ENCODE measurements at places on chromosomes 3 and 15.

- peak; percentile 60 for DNase-seq
These were observed 111.0 kb downstream of the RFTN1 start for GRCh38 chr3:16402451-16402850.

DNA sequence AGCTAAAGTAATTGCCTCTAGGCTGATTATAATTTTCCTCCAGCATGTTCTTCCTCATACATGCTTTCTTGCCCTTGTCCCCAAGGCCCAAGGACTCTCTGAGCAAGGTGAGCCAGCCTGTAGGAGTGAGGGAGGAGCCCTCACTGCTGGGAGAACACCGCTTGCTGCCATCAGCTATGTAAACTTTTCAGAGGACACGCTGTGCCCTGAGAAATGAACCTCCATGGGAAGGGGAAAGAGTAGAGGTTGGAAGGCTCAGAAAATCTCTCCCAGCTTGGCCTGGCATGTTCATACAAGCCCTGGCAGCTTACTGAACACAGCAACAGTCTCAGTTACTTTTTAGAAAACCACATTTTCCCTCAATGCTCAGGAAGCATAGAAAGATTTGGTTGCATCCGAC is 103.0 kb upstream of the SLC24A5 start:
- DNase-seq = no peak

GRCh38 chr3:183966361-183966791 is 51.3 kb downstream of the ABCC5 start:
- no peak for DNase-seq

DNA sequence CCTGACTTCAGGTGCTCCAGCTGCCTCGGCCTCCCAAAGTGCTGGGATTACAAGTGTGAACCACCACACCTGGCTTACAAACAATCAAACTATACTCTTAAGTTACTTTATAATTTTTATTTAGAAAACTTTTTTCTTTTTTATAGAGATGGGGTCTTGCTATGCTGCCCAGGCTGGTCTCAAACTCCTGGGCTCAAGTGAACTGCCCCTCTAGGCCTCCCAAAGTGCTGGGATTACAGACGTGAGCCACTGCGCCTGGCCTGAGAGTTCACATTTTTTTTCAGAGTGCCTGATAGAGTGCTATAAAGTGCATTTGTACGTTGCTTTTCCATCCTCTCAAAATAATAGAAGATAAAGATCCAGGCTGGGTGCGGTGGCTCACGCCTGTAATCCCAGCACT is 102.0 kb upstream of the TBL1XR1 start:
- DNase-seq = no peak

GRCh38 chr3:133803469-133803868 is 2.1 kb upstream of the SRPRB start:
- DNase-seq = no peak

- no peak for DNase-seq
These were observed 11.4 kb upstream of the RASGRF1 start for GRCh38 chr15:79101866-79102581.

- no peak for DNase-seq
These were observed 22.1 kb upstream of the TMEM115 start for GRCh38 chr3:50381383-50381782.

DNA sequence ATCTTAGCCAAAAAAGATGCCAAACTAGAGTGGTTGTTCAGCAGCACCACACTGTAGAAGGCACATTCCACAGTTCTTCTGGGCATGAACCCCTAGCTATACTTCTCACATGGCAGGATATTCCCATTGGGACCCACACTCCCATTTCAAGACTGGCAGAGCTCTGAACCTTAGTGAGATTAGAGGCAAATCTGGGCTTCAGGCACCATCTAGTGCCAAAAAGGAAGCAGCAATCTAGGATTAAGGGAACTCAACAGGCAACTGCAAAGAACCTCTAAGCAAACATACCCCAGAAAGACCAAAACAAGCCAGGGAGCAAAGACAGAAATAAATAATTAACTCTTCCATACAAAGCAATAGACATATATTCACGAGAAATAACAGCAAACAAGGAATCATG is 66.2 kb downstream of the TAFA4 start:
- DNase-seq = no peak

- DNase-seq = peak; percentile 61
These were observed 61.6 kb downstream of the RGMA start for GRCh38 chr15:93027413-93027812.

DNA sequence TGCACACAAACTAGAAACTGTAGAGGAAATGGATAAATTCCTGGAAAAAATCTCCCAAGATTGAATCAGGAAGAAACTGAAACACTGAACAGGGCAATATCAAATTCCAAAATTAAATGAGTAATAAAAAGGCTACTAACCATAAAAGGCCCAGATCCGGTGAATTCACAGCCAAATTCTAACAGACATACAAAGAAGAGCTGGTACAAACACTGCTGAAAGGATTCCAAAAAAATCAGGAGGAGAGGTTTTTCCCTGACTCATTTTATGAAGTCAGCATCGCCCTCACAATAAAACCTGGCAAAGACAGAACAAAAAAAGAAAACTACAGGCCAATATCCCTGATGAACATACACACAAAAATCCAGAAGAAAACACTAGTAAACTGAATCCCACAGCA is 462.4 kb upstream of the THBS1 start:
- DNase-seq = peak; percentile 98

- no peak for DNase-seq
These were observed 7.5 kb downstream of the HEG1 start for GRCh38 chr3:125048282-125048681.

DNA sequence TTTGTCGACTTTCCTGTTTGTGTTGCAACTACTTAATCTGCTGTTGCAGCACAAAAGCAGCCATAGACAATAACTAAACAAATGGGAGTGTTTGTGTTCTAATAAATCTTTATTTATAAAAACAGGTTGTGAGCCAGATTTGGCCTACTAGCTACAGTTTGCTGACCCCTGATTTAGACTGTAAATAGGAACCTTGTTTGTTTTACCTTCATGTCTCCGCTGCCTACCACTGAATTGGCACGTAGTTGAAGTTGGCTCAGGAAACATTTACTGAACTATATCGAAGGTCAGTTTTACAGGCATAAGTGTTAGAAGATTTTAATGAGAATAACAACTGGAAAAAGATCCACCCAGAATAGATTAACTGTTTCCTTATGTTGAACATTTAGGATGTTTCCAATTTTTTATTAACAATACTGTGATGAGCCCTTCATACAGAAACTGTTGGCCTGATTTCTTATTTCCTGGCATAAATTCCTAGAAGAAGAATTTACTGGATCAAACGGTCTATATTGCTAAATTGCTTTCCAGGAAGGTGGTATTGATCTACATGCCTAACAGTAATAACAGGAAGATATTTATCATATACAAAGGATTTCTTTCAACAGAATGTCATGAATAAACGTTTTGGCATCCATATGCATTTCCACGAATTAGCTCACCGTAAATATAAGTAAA is 156.2 kb upstream of the NR2E3 start:
- no peak for DNase-seq

- DNase-seq = peak; percentile 48
These were observed 245.4 kb upstream of the CBLB start for GRCh38 chr3:106114220-106114619.

GRCh38 chr3:14489641-14490040 is 50.5 kb downstream of the GRIP2 start:
- no peak for DNase-seq

GRCh38 chr3:185176750-185177359 is 24.0 kb upstream of the C3orf70 start:
- DNase-seq = peak; percentile 35

DNA sequence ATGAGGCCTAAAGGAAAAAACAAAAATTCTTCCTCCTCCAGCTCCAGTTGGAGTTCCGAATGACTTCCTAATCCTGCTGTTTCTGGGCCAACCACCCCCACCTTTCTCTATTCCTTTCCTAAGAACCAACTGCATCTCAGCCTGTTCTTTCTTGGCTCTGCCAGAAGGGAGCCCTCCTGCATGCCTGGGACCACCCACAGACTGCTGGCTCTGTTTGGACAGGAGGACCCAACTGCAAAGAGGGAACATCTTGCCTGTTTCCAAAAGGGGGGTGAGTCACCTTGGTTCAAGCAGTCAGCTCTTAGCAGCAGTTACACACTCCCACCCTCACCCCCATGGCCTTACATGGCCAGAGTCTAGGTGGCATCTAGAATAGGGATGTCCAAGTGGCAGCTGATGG is 116.0 kb upstream of the PRICKLE2 start:
- DNase-seq = no peak

GRCh38 chr3:134094491-134094890 is 64.8 kb upstream of the SLCO2A1 start:
- DNase-seq = peak; percentile 45

DNA sequence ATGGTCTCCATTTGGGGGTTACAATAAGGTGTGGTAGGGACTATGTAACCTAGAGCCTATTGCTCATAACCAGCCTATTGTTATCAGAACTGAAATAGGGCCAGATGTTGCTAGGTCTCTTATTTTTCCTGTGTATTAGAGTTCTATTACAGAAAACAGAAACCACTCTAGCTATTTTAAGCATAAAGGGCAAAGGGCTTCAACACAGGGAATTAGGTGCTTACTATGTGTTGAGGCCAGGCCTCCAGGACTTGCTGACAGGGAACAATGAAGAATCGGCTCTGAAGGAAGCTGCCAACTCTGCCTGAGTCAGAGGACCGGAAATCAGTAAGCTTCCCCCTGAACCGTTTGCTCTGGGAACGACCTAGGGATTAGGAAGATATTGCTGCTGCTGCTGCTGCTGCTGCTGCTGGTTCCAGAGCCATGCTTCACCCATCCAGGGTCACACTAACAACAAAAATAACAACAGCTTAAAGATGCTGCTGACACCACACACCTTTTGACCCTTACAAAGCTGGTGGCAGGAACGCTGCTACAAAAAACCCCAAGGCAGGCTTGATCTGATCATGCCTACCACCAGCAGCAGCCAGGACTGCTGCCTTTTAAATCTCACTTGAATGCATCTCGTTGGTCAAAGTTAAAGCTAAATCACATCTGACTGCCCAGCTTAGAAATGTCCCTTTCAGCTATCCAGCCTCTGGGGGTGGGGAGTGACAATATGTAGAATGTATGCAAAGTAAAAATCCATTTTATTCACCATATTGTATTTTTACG is 276.9 kb upstream of the IL12A start:
- peak; percentile 91 for DNase-seq

DNA sequence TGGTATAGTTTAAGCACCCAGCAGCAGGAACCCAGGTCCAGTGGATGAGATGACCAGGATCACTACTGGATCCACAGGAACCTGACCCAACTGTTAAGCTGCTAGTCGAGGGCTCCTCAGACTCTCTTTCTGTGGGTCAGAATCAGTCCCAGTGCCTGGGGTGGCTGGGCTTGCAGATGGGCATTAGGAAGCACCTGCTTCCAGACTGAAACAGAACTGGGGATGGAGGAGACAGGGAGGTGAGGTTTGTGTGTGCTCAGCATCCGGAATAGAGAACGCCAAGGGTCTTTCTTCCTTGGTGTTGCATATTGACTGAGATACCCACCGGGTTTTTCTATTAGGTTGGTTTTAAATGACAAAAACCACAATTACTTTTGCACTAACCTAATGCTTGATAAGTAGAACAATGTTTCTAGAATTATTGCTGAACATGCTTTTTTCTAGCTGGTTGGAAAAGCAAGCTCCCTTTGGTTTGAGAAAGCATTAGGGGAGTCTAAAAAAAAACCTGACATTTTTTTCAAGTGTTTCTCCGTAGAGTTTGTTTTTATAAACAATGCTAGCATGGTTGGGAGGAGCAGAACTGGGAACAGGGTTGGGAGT is 779 bp downstream of the ST3GAL6 start:
- DNase-seq = no peak

DNA sequence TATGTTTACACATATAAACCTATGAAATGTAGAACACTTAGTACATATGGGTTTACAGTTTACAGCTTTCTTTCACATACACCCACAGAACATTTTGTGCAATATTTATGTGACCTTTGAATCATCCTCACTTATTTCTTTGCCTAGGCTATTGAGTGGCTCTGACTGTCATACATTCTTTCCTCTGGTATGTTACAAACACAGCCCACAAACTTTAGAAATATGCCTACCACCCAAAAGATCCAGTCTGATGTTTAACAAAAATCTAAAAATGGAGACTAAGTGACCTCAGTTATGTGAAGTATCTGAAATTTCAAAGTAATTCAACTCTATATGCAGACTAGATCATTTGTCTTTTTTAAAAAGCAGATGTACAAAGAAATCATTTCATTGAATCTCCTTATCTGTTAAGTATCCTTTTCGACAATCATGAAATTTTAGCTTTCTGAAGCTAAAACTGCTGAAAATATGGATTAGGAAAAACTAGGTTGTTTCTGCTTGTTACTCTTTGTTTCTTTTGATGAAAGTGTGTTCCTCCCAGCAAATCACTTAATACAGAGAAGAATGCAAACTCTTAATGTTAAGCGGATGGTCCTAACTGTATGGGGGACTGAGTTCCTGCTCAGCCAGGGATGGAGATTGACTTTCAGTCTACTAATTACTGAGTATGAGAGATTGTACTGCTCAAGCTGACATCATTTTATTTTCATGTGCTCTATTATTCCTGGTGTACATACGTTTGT is 27.7 kb downstream of the CCDC54 start:
- DNase-seq = peak; percentile 92

DNA sequence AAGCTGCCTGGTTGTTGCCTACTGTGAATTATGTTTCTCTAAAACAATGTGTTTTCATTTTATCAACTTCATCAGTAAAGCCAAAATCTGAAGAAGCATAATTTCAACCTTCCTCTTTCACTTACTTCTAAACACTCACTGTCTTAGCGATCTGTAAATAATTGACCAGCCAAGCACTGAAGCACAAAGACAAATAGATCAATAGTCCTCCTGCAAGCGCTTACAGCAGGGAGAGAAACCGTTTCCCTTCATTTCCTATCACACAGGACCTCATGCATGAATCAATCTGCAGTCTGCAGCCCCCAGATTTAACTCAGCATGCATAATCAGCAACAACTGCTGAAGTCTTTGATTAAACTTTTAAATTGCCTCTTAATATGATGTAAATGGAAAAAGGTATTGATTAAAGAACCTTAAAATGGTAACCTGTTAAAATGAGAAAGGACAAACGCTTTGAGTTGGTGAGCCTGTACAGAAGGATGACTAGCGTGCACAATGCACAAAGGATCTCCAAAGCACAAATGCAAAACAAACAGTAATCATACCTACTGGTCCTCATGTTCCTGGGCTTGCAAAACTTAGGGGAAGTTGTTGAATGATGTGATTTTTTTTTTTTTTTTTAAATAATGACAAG is 370.2 kb upstream of the ZNF385D start:
- no peak for DNase-seq

GRCh38 chr15:36811903-36812302 is 232.5 kb downstream of the CDIN1 start:
- DNase-seq = no peak

DNA sequence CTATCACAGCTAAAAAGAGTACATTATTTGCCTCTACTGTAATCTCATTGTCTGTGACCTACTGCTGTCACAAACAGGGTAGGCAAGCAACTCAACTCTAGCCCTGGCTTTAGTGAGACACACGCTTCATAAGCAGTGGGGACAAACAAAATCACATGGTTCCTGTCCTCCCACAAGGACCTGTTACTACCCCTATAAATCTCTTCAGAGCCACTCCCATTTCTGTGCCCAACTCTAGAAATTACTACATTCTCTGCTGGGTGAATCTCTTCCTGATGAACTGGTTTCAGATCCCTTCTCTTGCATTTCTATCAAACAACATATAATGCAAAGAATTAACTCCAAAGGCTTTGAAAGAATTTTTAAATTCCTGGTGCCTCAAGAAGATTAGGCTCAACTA is 117.3 kb downstream of the DMXL2 start:
- no peak for DNase-seq

GRCh38 chr3:147405231-147406027 is 914 bp downstream of the ZIC4 start:
- DNase-seq = no peak
